H4 (cell line): ENCODE measurements at places on chromosomes 12 and 14.

- peak; percentile 38 for DNase-seq
These were observed 8.0 kb downstream of the YY1 start for GRCh38 chr14:100246809-100247428.

GRCh38 chr14:90475298-90475697, 78.5 kb downstream of the CALM1 start:
- DNase-seq = no peak

DNA sequence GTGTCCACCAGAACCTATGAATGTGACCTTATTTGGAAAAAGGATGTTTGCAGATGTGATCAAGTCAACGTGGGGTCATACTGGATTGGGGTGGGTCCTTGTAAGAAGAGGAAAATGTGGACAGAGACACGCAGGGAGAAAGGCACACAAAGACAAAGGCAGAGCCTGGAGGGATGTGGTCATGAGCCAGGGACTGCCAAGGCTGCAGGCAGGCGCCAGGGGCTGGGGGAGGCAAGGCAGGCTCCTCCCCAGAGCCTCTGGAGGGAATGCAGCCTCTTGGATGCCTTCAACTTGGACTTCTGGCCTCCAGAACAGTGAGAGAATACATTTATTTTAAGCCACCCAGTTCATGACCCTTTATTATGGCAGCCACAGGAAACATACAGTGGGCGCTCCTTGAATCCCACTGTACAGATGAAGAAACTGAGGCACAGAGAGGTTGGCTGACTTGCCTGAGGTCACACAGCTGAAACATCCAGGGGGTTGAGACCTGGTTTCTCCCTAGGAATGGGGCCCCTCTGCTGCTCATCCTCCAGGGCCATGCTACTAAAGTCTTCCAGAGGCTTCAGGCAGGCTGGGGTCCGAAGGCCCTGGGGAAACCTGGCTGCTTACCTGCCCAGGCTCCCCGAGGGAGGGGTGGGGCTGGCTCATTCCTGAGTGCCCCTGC, 99.7 kb downstream of the RFLNA start:
- no peak for DNase-seq

DNA sequence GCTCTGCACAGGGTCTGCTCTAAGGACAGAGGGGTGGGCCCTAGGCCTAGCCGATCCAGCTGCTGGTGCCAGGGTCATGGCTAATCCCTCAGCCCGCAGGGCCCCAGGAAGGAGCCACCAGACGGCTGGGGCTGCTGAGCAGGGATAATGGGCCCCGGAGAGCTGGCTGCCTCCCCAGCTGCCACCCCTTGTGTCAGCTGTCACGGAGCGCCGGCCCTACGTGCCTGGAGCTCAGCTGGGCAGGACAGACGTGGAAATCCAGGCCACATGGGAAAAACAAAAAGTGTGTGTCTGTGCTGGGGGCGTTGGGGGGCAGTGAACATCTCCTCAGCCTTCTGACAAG, 36.2 kb downstream of the CHGA start:
- DNase-seq = no peak
